LHCN-M2 (cell line): ENCODE measurements at places on chromosomes 6 and 20. TPM values are rescaled to one million over a fixed set of nuclear protein-coding genes. Genes with fewer than 3 reads are reported as not detected.

DNA sequence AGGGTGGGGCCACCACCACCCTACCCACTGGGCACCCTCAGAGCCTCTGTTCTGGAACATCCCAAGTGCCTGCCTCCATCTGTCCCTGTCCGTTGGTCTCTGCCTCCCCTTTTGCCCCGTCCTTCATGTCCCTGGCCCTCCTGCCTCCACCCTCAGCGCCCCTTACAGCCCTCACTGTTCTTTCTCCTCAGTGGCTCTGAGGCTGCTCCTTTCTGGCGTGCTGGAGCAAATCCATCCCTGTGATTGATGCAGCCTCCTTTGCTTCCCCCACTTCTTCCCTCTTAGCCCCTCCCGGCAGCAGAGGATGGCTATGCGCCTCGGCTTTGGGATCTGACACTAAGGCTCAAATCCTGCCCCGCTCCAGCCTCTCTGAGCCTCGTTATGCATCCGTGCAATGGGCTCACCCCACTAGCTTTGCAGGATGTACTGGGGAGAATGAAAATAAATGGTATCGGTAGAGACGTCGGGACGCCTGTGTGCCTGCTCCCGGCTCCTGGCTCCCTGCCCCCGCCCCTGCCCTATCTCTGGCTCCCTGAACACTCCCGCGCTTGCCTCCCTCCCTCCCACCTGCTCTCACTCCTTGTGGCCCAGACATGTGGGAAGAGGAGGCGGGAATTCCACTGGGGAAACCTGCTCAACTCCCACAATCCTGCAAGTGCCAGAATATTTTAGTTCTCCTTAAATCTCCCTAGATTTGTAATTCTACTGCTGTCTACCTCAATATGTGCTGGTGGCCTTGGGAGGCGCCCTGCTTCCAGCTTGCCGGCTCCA, 13.1 kb downstream of the VSTM2L start:
- no peak for DNase-seq

Gene GUCA1A
- total RNA-seq: not detected in 2 replicates

Gene VIP
- 0.06 TPM in 1 of 2 replicates, not detected in the other for total RNA-seq

Gene FYN
- 95.8 and 103 TPM in 2 replicates for total RNA-seq

GRCh38 chr6:44222486-44223318, 693 bp upstream of the SLC29A1 start:
- no peak for DNase-seq

- no peak for DNase-seq
Observed at GRCh38 chr6:12288211-12288618, 1.9 kb upstream of the EDN1 start.

DNA sequence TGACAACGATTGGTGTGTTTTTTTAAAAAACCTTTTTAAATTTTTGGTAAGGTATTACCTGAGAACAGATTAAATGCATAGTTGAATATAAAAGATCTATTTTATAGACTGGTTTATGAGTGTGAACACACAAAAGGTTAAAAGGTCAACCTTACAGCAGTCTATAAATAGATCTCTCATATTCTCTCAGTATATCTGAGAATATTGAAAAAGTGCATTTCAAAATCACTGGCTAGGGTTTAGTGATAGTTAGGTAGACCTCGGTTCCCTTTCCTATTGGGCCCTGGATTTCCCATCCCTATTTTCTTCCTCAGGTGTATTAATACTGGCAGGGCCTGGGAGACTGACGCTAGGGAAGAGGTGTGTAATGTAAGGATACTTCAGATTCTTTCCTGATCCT, 723 bp upstream of the ZNF451 start:
- DNase-seq: no peak

GRCh38 chr6:151916075-151916474, 108.6 kb downstream of the ESR1 start:
- DNase-seq: no peak

Gene KLHDC3
- 47.1 and 50.4 TPM in 2 replicates for total RNA-seq

GRCh38 chr20:15222502-15223330, 885.3 kb upstream of the FLRT3 start:
- no peak for DNase-seq

Gene PAX1
- not detected in 2 replicates for total RNA-seq

DNA sequence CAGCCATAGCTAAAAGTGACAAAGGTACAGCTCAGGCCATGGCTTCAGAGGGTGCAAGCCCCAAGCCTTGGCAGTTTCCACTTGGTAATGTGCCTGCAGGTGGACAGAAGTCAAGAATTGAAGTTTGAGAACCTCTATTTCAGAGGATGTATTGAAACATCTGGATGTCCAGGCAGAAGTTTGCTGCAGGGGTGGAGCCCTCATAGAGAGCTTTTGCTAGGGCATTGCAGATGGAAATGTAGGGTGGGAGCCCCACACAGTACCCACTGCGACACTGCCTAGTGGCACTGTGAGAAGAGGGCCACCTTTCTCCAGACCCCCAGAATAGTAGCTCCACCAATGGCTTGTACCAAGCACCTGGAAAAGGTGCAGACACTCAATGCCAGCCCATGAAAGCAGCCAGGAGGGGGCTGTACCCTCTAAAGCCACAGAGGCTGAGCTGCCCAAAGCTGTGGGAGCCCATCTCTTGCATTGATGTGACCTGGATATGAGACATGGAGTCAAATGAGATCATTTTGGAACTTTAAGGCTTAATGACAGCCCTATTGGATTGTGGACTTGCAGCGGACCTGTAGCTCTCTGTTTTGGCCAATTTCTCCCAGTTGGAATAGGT, 1299.4 kb upstream of the MAP3K7 start:
- no peak for DNase-seq

GRCh38 chr6:163159689-163160088, 254.8 kb upstream of the QKI start:
- DNase-seq: no peak

Gene ZNF311
- 0.71 and 0.86 TPM in 2 replicates for total RNA-seq

Gene TMEM14B
- 79.0 and 91.4 TPM in 2 replicates for total RNA-seq

Gene CPNE5
- total RNA-seq: not detected in 2 replicates

DNA sequence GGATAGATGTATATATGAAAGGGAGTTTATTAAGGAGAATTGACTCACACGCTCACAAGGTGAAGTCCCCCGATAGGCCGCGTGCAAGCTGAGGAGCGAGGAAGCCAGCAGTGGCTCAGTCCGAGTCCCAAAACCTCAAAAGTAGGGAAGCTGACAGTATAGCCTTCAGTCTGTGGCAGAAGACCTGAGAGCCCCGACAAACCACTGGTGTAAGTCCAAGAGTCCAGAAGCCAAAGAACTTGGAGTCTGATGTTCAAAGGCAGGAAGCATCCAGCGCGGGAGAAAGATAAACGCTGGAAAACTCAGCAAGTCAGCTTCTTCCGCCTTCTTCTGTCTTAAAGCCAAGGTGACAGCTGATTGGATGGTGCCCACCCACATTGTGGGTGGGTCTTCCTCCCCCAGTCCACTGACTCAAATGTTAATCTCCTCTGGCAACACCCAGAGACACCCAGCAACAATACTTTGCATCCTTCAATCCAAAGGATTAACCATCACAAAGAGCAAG, 102.6 kb upstream of the GJE1 start:
- no peak for DNase-seq
